ENCODE measurements at places on chromosomes 1 and 21.

DNA sequence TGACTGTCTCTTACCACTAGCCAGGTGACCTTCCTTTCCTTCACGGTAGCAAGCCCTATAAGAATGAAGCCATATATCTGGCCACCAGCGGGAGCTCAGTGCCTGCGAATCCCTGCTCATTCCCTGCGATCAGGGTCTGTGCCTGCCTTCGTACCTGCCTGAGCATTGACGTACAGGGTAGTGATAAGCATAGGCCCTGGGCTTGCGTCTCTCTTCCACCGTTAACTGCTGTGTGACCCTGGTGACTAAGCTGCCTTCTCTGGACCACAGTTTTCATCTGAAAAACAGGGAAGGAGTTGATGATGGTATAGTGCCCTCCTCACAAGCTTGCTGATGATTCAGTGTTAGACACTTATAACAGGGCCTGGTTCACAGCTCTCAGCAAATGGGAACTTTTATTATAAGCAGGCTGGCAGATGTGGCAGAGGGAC lies 4.1 kb downstream of the ZC3H12A start:
- no peak for DNase-seq

DNA sequence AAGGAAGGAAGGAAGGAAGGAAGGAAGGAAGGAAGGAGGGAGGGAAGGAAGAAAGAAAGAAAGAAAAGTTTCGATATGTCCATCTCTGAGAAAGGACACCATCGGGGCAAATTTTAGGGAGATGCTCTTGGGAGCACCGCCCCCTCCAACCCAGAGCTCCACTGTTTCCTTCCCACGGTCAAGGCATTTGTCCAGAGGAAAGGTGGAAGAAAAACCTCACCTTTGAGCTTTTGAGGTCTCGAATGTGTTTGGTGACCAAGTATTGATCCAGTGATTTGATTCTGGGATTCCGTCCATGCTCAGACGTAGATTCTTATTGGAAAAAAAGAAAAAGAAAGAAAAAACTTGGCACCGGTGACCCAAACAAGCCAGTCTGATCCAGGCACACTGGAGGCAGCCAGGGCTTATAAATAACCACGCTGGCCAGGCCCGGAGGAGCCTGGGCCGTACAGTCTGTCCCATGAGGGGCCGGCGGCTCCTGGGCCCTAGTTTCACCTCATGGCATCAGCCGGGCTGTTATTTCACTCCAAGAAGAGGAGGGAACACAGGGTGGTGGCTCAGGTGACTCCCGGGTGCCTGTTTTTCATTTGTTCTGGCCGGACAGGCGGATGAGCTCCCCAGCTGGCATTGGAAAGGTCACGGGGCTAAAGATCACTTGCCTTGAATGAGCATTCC lies 36.1 kb upstream of the SLC25A33 start:
- no peak for DNase-seq

GRCh38 chr1:214192825-214193643 lies 87.9 kb upstream of the SMYD2 start:
- no peak for DNase-seq

DNA sequence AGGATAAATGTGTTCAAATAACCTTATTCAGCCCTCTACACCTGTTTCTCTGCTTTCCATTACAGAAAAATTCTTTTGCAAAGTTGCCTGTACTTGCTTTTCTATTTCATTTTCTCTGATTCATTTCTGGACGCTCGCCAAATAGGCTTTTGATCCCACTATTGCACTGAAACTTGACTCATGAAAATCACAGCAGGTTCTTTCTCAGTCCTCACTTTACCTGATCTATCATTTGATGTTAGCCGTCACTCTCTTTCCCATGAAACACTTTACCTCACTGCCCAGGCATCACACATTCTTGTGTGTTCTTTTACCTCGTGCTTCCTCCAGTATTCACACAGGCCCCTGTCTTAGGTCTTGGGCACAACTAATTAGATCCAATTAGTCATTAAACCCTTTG lies 26.2 kb downstream of the HSPA13 start:
- no peak for DNase-seq

- no peak for DNase-seq
Measured at GRCh38 chr1:29655145-29655544, 418.8 kb downstream of the PTPRU start.

GRCh38 chr1:19472174-19472573 lies 13.2 kb downstream of the CAPZB start:
- DNase-seq, result peak; percentile 37

DNA sequence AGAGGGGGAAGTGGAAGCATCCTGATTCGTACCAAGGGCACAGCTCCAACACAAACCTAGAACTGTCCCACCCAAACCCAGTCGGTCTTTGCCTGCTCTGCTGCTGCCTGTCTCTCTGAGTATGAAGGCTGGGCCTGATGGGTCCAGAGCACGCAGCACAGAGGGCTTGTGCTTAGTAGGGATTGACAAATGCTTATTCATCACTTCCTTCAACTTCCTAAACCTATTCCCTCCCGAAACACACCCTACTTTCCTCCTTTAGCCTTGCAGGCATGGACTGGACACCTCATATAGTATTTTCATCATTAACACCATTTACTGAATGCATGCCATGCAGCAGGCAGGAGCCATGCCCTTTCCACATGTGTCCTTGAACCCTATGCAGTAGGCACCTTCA lies 31.3 kb downstream of the FOXO6 start:
- DNase-seq, result no peak

DNA sequence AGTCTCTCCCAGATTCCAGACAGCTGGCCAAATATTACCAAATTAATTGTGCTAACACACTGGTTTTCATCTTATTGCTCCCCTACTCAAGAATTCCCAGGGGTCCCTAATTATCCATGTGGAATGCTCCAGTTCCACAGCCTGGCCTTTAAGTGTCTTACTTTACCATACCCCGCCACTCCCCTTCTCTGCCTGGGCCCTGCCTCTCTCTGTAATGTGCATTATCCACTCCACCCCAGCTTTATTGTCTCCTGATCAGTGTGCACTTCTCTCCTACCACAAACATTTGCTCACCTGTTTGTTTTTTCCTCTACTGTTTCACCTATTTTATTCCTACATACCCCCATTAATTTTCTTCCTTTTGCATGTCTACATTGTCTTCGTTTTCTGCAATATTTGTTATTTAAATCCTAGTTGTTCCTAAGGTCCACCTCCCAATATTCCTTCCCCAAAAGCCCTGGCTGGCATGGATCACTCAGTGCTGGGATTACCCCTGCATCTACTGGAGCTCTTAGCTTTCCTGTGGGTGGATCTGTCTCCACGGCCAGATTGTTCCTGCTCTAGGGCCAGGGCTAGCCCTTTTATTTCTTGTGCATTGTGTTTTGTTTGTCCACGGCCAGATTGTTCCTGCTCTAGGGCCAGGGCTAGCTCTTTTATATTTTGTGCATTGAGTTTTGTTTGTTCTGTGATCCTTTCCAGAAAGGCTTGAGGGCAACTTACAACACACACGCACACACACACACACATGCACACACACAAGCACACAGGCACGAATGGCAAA lies 33.4 kb upstream of the ATP1B1 start:
- DNase-seq, result no peak

DNA sequence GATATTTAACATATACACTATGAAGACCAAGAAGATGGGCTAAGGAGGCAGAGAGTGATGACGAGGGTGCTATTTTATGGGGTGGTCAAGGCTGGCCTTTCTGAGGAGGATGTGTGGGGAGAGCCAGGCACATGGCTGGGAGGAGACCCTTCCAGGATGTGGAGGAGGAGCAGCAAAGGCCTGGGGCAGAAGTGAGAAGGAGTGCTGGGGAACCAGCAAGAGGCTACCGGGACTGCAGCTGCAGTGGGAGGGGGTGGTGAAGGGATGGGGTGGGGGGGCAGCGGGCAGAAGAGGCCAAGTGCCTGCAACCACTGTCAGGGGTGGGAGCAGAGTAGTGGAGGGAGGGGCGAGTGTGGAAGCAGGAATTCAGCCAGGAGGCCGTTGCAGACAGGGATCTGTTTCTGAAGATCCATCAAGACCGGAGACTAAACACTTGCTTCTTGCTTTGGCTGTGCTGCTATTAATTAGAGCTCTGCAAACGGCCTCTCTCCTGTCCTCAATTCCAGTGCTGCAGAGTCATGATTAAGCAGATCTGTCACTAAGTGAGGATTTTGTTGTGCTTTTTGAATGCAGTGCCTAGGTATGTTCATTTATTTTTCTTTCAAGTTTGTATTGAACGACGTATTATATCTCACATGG lies 89.9 kb downstream of the IER5 start:
- DNase-seq, result no peak

GRCh38 chr1:70486676-70487458 lies 75.8 kb downstream of the CTH start:
- DNase-seq, result no peak
